ENCODE measurements at places on chromosomes 13 and 19. TPM values are rescaled to one million over a fixed set of nuclear protein-coding genes. Genes with fewer than 3 reads are reported as not detected.

DNA sequence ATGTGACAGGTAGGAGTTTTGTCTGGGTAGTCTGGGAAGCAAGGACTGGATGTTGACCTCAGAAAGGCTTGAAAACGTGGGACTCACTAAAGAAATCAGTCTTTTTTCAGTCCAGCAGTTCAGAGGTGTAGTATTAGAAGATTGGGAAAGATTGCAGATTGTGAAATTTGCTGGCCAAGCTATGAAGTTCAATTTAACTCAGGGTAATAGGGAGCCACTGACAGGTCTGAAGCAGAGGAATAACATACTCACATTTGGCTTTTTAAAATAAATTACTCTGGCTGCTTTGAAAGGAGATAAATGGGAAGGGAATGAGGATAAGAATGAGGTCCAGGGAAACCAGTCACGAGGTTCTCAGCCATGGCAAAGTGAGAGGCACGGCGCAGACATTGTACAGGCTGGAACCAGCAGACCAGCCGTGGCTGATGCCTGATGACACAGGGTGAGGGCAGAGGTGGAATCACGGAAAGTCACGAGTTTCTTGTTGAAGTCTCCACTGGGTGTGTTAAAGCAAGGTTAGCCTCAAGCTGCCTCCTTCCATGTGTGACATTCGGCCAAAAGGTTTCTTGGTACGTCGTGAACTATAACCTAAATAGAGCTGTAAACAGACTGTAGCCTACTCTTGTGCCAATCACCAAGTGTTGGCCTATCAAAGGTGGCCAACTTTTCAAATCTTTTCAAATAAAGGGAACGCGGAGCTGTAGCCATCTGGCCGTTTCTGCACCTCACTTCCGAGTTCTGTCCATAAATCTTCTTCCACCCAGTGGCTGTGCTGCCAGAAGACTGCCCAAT is 377.6 kb downstream of the IRS2 start:
- DNase-seq = no peak

- no peak for DNase-seq
Observed at GRCh38 chr19:2810141-2811091, 9.3 kb upstream of the ZNF554 start.

DNA sequence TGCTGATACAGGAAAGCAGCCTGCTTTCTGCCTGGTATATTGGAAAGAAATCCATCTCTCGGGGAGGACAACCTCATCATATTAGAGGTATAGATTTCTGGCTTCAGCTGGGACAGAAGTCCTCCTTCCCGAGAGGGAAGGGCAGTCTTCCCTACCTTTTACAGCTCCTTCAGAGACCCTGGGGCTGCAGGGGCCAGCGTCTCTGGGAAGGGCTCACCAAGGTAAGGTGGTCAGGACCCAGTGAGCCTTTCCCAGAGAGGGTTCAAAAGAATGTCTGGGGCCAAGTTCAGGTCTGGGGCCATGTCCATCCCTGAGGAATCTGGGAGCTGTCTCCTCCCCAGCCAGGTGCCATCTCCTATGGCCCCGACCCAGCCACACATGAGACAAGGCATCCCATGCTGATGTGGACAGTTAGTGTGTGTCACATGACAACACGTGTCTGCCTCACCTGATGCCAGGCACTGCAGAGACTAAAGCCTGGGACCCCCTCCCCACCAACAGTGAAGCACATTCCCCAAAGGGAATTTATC is 136.4 kb downstream of the URI1 start:
- no peak for DNase-seq

DNA sequence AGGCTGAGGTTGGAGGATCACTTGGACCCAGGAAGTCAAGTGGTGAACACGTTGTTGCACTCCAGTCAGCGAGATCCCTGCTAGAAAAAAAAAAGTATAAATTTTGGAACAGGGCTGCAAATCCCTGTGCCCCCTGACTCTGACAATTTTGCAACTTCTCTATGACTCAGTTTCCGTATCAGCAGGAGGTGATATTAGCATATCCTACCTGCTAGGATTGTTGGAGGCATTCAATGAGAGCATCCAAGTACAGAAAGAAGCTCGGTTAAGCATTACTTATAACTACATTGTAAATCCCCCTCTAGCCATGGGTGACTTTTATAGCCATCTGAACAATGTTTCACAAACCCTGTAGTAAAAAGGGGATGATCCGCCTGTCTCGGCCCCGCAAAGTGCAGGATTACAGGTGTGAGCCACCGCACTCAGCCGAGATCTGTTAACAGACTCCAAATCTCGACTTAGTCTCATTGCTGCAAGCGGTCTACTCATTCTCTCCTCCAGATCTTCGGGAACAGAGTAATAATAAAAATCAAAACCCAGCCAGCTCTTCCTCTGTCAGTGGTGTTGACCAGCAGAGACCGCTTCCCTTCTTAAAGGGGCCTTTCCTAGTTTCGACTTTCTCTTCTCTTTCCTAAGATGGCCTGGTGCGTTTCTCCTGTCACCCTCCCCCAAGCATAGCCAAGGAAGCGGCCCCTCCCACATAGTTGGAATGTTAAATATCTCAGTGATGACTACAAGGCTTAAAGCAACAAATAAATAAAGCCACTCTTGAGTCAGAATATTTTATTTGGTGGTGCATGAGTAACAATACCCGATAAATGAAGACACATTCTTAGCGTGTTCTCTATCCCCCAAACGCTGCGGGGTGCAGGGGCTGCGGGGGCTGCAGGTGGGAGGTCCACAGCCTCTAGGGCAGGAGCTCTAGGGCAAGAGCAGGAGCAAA is 10.3 kb upstream of the BICRA start:
- peak; percentile 92 for DNase-seq

The NLRP7 gene
- not detected for total RNA-seq

DNA sequence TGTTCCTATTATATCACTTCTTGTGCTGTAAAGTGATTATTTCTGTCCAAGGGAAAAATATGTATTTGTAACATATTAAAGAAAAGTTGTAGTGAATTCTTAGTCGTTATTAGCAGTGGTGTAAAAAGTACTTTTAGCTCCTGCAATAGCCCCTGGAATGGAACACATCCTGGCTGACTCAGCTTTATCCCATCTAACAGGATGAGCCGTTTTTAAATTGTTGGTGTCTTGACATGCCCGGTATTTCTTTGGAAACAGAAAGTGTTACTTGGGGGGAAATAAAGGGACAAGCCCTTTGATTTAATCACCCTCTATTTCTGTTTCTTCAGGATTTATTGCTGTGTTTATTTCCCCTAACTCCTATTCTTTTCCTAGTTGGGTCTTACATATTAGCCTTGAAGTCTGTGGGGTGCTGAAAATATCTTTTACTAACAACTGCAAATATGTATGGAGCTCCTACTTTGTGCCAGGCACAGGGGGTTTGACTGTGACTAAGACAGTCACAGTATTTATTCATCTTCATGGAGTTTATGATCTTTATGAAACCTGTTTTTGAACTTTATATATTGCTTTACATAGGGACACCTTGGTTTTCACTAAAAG is 17.9 kb downstream of the COG3 start:
- no peak for DNase-seq

The GRIK5 gene
- total RNA-seq = 0.76 TPM

The CALR3 gene
- total RNA-seq = not detected

DNA sequence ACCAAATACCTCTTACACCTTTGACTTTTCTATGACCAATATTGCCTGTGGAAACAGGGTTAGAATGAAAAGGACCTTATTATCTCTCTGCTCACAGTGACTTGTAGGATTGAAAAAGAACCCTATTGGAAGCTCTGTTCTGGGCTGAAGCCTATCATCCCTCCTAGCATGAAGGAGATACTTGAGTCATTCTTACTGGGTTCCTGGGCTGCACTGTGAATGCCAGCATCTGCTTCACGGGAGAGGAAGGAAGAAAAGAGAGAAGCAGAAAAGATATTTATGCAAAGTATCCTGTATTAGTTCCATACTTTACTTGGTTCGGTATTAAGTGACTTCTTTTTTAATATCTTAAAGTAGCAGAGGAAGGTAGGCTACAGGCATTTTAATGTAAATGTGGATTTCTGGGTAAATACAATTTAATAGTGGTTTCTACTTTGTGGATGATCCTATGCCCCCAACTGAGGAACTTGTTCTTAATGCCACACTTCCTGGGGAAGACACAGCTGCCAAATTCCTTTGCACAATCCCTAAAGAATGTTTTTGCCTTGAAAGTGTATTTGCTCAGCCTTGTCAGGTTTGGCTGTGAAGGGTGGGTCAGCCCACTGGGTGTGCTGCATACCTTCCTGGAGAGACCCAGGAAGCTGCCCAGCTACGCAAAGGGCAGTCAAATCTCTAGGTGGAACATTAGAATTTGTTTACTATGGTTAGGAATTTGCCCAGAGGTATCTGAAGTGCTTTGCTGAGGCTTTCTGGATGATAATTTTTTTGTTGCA is 13.7 kb upstream of the SCEL start:
- DNase-seq = peak; percentile 32

The COX7A1 gene
- total RNA-seq = not detected

The NFIC gene
- total RNA-seq = 32.5 TPM

DNA sequence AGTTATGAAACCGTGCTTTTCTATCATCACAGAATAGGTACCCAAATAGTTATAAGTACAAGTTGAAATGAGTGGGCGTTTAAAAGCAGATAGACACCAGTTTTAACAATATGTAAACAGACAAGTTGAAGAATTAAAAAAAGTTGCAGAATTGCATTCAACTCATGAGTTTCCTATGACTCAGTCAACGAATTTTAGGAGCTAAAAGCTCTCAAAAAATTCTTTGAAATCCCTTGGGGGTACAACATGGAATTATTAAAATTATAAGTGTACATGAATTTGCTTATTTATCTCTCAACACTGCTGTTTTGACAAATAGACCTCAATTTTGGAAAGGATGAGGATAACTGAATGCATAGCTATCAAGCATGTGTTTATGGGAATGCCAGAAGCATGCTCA is 693.4 kb downstream of the PCDH9 start:
- DNase-seq = no peak

DNA sequence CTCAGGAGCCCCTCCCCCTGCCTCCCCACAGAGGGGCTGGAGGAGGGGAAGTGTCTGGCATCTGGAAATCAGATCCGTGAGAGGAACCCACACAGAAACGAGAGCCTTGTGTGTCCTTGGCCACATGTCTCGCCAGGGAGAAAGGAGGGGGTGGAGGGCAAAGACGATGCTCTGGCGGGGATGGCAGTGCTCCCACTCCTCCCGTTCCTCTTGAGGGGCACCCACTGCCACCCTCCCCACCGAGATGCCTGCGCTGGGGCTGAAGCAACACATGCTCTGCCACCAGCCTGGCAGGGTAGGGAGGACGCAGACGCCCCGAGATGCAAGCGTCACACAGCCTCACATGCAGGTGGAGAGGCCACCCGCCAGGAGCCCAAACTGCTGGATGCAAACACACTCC is 2.8 kb downstream of the ADGRL1 start:
- no peak for DNase-seq

DNA sequence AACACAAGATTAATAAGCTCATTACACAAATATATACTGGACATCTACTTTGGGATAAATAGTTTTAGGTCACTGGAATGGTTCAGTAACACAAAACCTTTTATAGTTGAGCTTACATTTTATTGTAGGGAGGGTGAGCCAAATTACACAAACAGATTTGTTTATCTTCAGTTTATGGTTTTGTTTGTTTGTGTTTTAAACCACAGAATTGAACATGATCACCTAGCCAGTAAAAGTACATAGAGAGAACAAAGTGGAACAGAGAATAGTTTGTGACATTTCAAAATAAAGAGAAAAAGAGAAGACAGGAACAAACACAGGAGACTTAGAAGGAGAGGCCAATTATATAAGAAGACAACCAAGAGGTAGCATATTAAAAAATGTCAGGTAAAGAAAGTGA is 1930.2 kb upstream of the PCDH20 start:
- no peak for DNase-seq

DNA sequence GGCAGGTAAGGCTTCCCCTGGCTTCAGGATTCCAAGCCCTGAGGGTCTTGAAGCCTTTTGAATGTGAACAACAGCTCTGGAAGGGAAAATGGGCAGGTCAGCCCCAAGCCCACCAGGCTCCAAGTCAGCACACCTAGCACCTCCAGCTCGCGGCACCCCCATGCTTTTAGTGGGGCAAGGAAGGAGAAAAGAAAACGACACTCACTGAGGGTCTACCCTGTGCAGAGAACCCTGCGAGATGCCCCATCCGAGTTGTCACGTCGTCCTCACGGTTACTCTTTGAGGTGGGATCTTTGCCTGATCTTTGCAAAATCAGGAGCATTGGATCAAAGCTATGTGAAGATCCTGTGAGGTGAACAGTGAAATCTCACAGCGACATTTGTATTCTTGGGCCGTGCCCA is 5.7 kb upstream of the F10 start:
- DNase-seq = no peak

The ZNF221 gene
- 5.8 TPM for total RNA-seq

The NKPD1 gene
- not detected for total RNA-seq
